ENCODE measurements at places on chromosomes 7 and 10.

- no peak for DNase-seq
These were observed 160.9 kb upstream of the CSTF2T start for GRCh38 chr10:51860257-51860656.

GRCh38 chr10:100163704-100164621, 21.9 kb downstream of the ERLIN1 start:
- DNase-seq: no peak

DNA sequence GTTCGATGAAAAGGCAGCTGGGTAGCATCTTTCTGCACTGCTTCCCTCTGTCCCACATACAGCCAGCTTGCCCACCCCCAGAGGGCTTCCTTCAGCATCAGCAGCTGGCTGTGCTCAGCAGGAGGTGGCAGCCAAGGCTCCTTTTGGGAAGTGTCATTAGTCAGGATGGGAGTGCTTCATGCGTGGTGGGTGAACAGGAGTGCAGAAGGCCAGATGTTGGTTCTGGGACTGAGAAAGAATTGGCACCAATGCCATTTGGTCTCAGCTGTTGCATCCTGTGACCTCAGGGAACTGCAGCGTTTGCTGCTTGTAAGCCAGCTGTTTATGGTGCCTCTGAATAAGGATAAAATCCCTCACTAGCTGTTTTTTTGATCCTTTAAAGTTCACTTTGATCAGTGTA, 131.1 kb upstream of the SORCS3 start:
- peak; percentile 26 for DNase-seq

DNA sequence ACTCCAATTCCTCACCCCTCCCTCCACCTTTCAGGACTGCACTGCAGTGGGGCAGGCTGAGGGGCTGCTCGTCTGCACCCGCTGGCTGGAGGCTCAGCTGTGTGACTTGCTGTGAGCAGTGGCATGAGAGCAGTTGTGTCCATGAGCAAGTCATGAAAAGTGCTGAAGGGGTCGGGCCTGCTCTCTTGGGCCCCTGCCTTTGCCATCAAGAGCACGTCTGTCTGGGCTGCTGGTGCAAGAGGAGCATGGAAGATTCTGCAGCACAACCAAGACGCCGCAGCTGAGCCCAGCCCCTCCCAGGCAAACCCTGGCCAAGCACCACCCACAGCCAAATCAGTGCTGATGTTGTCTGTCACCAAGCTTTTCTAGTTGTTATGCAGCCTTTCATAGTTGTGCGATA, 284.3 kb downstream of the TCERG1L start:
- no peak for DNase-seq

GRCh38 chr7:95586951-95587301, 9.4 kb downstream of the PDK4 start:
- no peak for DNase-seq

DNA sequence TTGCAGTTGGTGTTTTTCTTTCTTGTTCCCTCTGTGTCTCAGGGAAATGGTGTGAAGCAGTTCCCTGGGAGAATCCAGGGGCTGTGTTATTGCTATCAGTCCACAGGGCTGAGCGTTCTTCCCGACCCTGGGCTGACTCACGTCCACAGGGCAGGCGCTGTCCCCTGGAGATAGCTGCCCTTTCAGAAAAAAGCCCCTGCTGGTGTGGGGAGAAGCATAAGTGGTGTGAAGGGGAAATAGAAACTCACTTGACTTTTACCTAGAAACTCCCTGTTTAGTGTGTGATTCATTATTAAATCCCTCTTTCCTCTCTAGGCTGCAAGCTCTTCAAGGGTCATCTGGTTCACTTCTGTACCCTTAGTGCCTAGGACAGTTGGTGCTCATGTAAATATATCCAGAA, 63.3 kb upstream of the SMNDC1 start:
- DNase-seq: no peak
